Thoracic aorta (tissue), 2 donors: ENCODE measurements at places on chromosomes 5 and 9.

DNA sequence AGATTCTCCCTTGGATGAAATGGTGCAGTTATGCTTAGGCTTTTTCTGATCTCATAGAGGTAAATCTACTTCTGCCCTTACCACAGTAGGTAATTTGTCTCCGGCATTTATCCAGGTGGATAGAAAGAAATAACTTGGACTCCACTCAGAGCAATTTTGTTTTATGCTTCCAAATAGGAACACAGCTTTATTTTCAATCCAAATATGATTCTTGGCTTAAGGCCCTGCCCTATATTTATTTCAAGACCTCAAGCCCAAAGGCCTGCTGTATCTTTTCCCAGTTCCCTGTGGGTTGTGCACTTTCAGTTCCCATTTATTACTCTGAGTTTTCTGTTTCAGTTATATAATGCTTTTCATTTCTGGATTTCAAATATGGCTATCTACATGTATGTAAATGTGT is 274.2 kb upstream of the SMC2 start:
- no peak for DNase-seq

DNA sequence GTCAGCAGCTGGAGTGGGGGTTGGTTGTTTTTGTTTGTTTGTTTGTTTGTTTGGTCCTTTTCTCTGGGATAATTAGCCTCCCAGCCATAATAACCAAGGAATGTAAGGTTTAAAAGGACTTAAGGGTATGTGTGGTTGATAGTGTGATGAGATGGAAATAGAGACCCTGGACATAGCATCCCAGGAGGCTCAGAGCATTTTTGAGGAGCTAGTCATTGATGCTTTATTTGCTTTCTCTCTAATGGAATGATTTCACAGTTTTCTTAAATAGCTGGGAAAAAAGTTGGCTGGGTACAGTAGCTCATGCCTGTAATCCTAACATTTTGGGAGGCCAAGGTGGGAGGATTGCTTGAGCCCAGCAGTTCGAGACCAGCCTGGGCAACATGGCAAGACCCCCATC is 45.1 kb downstream of the TTC1 start:
- DNase-seq, result no peak

DNA sequence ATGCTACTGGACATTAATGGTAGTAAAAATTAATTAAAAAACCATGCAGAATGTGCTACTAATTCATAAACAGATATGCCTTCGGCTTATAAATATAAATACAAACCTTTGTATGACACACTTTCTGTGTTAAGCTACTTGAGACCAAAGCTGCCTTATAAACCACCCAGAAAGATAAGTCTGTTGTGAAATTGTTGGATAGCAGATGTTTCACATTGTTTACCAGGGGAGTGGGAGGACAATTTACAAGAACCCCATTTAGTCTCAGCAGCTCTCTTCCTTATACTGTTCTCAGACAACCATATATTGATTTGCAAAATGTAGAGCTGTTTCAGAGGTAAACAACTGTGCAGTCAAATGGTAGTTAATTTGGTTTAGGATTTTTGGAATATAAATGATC is 524.4 kb downstream of the PRR16 start:
- DNase-seq, result no peak

- DNase-seq, result peak; percentile 67
These were observed 38.9 kb downstream of the SERINC5 start for GRCh38 chr5:80216753-80217596.

- DNase-seq, result no peak
These were observed 542 bp upstream of the TRIM52 start for GRCh38 chr5:181261320-181262049.

DNA sequence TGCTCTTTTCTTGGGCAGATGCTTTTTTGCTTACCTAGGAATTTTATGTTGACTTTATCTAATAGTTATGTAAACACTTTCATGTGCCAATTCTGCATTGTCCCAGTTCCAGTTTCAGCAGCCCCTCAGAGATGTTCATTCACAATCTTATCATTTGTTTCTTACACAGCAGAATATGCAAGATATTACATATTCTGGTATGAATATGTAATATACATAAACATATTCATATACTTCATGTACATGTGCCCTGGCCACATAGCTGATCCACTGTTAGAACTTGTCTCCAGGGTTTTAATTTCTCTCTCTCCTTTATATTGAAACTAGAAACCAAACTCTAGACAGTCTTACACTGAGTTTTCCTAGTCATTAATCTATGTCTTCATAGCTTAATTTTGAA is 90.2 kb upstream of the PARP8 start:
- DNase-seq, result no peak

DNA sequence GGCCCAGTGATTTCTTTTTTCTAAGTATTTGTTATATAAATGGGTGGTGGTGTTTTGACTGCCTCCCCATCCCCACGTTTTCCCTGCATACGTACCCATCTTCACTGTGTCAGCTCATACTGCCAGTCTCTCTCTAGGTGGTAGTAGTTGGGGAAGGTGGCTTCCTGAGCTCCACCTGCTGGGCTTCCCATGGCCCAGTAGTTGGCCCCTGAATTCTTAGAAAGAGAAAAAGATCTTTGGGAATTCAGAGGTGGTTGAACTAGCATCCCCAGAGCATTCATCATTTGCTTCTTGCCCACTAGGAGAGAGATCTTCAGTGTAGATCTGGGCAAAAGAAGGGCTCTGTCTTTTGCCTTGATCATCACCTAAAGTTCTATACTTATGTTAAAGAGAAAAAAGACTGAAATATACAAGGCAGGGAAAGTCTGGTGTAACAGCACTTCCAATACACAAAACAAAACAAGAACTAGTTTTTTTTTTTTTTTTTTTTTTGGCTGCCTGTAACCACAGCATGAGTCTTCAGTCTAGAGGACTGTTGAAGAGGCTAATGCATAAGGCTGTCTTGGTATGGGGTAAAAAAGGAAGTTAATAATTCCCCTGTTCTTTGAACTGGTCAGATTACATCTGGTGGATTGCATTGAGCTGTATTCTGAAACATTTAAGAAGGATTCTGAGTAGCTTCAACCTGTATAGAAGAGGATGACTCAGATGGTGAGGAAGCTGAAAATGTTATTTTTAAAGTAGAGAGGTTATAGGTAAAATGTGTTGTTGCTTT is 128.7 kb downstream of the ATG10 start:
- DNase-seq, result no peak

- DNase-seq, result no peak
These were observed 250.0 kb downstream of the CWC27 start for GRCh38 chr5:65018763-65019162.

GRCh38 chr5:14400611-14401010 is 181.0 kb upstream of the OTULINL start:
- no peak for DNase-seq

DNA sequence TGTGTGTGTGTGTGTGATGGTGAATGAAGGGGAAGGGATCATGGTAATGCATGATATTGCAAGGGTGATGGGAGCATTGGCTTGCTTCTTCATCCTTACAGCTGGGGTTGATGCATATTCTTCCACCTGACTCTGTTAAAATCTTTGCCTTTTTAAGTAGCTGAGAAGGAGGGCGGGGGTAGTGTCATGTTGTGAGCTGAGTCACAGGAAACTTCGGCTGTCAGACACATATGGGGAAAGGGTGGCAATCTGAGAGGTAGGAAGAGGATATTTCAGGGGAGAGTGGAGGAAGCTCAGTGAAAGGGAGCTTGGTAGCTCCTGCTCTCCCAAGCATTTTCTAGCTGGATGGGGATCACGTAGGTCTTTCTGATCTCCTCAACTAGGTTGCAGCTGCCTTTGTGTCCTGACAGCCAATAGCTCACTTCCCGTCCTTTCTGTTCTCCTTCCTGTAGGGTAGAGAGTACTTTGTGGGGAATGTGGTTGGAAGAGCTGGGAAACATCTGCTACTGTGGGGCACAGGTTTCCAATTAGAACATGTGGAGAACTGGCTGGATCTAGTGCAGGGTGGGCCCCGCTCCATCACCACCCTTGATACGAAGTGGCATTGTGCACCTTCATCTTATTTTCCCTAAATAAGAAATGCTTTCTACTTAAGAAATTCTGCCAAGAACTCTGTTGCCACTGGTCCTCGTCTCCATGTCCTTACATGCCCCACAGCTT is 18.1 kb upstream of the CLK4 start:
- DNase-seq, result no peak

DNA sequence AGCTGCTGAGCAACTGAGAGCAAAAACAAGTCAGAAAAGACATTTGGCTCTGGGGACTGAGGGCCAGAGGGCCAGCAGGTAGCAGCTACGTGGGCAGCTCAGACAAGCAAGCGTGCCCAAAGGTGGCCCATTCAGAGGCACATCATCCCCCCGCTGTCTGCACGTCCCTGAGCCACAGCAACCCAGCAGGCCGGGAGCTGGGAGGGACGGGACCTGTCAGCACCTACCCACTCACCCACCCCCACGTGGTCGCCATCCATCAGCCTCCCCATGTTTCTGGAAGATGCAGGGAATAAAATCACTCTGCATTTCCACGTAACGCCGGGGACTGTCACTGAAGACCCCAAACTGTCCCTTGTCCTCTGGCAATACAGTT is 167.8 kb downstream of the COL23A1 start:
- no peak for DNase-seq

- no peak for DNase-seq
These were observed 66.5 kb upstream of the STC2 start for GRCh38 chr5:173394701-173395100.

DNA sequence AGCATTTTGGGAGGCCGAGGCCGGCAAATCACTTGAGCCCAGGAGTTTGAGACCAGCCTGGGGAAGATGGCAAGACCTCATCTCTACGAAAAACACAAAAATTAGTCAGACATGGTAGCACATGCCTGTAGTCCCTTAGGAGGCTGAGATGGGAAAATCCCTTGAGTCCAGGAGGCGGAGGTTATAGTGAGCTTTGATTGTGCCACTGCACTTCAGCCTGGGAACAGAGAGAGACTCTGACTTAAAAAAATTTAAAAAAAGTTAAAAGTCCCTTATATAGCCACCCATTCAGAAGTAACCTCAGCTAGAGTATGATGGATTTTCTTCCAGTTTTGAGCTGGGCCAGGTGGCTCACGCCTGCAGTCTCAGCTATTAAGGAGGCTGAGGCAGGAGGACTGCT is 72.4 kb downstream of the UGCG start:
- DNase-seq, result no peak

GRCh38 chr5:143636931-143637528 is 174.9 kb upstream of the HMHB1 start:
- DNase-seq, result no peak

DNA sequence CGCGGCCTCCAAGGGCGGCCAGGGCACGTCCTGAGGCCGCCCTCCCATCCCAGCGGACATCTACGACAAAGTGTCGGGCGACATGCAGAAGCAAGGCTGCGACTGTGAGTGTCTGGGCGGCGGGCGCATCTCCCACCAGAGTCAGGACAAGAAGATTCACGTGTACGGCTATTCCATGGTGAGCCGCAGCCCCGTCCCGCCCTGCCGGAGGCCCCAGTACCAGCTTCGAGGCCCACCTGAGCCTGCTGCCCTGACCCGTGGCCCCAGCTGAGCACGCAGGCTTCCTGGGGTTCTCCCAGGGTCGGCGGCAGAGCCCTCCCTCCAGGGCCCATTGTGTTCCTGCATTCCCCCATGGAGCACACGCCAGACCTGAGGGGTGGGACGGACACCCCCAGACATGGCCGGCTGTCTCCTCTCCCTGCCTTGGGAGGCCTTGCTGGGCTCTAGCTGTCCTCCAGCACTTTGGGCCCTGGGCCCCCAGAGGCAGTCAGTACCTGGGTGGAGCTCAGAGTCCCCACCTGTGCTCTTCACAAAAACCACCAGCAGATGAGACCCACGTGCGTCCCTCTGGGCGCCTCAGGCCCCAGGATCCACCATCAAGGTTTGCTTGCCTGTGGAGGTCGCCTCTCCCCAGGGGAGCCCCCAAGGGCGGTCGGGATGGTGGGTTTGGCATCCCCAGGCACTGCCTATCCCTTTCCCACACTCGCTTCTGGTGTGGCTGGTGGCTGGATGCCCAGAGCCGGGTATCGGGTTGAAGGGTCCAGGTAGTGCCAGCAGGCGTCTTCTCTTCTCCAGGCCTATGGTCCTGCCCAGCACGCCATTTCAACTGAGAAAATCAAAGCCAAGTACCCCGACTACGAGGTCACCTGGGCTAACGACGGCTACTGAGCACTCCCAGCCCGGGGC is 1.0 kb downstream of the PHPT1 start:
- no peak for DNase-seq

GRCh38 chr5:126124706-126125345 is 298.4 kb upstream of the GRAMD2B start:
- no peak for DNase-seq

- DNase-seq, result no peak
These were observed 143.5 kb downstream of the SPATA31D1 start for GRCh38 chr9:82132024-82132423.

GRCh38 chr5:18764161-18764560 is 1129.9 kb downstream of the TAF11L14 start:
- no peak for DNase-seq

DNA sequence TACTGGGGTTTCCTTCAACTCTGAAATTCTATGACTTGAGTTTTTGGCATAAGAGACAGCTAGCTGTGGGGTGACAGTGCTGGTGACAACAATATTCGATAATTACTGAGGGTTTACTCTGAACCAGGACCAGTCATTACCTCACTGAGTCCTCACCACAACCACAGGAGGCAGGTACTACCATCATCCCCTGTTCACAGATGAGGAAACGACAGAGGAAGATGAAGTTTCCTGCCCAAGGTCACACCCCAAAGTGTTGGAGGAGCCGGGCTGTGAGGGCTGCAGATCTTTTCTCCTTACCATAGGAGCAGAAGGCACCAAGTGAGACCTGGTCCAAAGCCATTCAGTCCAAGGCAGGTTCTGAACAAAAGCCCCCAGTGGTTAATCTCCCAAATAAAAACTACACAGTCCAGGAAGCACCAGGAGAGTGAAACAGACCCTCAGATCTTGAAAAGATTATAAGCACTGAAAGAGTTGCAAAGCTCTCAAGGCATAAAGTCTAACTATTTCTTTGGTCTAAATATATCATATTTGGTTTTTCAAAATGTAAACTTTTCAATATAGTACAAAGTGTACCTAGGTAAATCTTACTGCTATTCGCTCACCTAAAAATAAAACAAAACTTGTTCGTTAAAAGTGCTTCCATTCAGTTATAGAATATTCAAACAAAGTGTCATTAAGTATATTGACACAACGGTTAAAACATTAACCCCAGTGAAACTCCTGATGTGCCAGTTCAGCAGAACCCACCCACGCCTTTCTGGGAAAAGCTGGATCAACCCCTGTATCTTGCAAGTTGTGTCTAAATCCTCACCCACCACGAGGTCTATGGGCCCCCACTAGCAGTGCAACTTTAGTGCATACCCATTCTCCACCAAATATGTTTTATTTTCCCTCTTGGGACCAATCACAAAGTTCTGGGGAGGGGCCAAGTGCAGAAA is 82.6 kb upstream of the EQTN start:
- DNase-seq, result no peak

- DNase-seq, result no peak
These were observed 78.3 kb upstream of the ZNF608 start for GRCh38 chr5:124824637-124825158.

DNA sequence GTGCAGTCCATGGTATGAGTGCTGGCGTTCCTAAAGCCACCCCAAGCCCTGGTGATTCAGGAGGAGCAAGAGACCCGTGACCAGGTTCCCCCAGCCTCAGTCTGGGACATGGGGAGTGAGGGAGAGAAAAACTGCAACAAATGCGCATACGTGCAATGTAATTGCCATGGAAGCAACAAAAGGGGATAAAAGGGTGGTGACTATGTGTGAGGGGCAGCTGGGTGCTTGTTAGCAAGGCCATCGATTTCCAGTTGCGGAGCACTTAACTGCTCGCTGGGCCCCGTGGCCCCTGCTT is 709 bp upstream of the SH3PXD2B start:
- DNase-seq, result no peak

GRCh38 chr9:126698251-126698650 is 84.5 kb downstream of the LMX1B start:
- no peak for DNase-seq

- DNase-seq, result no peak
These were observed 76.9 kb downstream of the LHX2 start for GRCh38 chr9:124088476-124088837.

GRCh38 chr5:58018016-58018415 is 441.9 kb downstream of the PLK2 start:
- no peak for DNase-seq
